ENCODE measurements at places on chromosomes 1 and 21.

DNA sequence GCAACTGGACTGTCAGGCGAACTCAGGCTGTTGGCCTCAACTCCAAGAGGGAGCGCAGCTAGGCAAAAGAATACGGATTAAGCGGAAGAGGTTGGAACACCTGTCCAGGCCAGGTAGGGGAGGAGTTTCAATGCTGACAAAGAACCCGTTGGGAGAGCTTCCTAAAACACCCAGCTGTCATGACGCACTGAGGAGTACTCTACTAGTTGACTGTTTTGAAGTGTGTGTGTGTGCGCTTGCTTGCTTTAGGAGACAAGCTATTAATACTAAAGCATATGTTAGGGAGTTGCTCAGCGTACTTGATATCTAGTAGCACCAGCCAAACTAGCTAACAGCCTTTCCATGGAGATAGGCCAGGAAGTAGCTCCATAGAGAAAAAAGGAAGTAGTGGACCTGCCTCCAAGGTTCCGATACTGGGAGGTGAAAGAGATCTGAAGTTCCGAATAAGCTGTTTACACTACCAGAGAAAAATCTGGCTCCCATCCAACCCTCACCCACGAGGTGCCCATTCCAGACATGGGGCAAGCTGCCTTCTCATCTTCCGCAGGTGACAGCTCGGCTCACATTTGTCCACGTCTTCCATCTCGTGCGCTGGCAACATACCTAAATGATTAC is 974 bp upstream of the FNBP1L start:
- DNase-seq = peak; percentile 57

GRCh38 chr1:59077466-59078069 is 219.3 kb upstream of the FGGY start:
- no peak for DNase-seq

DNA sequence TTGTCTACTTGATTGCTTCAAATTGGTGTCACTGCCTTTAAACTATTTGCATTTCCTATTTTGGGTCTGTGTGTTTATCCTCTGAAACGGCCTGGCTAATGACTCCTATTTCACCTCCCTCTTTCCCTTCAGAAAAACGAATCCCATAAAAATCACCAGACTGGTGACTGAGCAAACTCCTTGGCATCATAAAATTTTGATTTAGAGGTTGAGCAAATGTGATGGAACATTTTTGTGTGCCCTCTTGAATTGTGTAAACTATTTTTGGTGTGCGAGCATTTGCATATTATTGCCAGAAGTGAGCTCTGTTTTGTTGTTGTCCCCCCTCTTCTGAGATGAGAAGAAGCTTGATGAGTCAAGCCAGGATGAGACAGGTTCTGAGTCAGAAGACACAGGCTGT is 316.1 kb downstream of the AJAP1 start:
- no peak for DNase-seq

DNA sequence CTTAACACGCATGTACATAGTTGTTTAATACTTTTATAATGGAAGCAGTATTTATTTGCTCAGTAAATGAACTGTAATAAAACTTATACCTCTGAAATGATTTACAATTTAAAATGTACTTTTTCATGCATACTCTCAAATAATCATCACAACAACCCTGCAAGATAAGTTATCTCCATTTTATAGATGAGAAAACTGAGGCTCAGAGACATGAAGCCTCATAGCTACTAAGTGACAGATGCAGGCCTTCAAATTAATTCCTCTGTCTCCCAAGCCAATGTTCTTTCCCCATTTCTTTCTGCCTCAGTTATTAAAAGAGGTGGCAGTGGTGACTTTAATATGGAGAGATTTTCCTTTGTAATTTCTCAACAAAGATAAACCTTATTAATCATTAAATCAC is 19.6 kb upstream of the CLCA1 start:
- DNase-seq = no peak
